ENCODE measurements at places on chromosomes 16 and 17.

DNA sequence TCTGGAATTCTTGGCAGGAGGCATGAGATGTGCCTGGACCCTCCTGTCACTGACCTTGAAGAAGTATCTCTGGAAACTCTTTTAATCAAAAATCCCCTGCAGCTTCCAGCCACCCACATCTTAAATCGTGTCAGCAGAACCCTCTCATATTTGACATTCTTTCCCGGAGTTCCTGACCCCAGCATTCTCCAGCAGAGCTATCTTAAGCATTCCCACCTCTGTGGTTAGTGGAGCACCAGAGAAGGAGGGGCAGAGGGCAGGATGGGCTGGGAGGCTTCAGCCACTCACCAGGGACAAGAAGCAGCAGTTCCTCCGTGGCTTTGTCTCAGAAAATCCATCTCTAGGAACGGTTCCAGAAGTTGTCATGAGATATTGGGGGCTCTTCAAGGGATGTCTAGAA is 149.9 kb downstream of the RGS9 start:
- DNase-seq: no peak

- DNase-seq: no peak
These were observed 52.2 kb downstream of the TUBD1 start for GRCh38 chr17:59840329-59841090.

DNA sequence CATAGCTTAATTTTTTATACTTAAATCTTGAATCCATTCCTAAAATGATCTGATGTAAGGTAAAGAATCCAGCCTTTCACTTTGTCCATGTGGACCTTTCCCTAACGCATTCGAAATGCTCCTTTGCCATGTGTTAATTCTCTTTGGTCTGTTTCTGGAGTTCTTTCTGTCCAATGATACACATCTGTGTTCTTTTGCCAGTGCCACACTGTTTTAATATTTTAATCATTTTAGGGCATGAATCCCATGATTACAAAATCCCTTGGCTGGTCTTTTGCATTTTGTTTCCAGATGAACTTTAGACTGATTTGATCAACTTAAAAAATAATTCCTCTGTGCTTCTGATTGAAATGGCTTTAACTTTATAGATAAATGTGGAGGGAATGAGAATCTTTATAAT is 74.1 kb downstream of the NTN1 start:
- DNase-seq: no peak

- no peak for DNase-seq
These were observed 30.9 kb upstream of the SUPT4H1 start for GRCh38 chr17:58382872-58383242.

DNA sequence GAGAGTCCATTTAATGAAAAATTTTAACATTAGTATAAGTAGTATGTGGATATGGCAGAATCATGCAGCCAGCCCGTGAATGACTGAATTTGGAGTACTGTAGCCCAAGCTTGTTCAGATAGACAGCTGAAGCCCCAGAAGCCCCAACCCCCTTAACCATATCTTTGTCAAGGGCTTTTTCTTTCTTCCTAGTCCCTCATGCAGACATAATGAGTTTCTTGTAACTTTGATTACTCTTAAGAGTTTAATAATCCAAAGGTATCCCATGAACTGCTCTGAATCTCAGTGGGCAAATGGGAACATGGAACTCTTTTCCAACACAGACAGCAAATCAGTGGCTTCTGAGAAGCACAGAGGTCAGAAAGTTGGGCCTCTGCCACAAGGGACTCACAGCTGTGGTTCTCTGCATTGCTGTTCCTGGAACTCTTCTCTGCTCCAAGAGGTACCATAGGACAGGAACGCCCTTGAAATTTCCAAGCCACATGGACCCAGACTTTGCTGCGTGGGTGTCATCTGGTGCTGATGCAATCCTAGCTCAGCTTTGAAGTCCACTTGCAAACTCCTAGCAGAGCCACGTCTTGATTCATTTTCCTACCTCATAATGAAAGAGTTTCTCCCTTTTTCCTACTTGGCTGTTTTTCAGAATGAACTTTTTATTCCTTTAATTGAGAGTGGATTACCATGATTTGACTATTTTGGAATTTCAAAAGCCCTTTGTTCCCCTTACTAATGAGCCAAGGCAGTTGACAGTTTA is 18.1 kb downstream of the LYRM1 start:
- DNase-seq: no peak

DNA sequence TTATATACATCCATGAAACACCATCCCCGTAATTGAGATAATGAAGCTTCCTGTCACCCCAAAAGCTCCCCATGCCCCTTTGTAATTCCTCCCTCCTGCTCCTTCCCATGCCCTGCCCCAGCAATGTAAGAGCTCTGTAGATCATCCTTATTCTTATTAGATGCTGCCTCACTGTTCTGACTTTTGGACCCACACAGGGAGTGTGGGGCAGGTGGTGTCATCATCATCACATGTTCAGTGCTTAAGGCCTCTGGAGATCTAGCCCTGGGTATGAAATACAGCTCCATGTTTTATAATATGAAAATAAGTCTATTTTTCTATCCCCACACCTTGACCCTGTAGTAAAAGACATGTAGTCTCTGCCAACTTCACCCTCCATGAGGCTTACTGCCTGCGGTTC is 1.9 kb downstream of the XAF1 start:
- no peak for DNase-seq

- no peak for DNase-seq
These were observed 892 bp downstream of the ABCC1 start for GRCh38 chr16:15950161-15950854.

DNA sequence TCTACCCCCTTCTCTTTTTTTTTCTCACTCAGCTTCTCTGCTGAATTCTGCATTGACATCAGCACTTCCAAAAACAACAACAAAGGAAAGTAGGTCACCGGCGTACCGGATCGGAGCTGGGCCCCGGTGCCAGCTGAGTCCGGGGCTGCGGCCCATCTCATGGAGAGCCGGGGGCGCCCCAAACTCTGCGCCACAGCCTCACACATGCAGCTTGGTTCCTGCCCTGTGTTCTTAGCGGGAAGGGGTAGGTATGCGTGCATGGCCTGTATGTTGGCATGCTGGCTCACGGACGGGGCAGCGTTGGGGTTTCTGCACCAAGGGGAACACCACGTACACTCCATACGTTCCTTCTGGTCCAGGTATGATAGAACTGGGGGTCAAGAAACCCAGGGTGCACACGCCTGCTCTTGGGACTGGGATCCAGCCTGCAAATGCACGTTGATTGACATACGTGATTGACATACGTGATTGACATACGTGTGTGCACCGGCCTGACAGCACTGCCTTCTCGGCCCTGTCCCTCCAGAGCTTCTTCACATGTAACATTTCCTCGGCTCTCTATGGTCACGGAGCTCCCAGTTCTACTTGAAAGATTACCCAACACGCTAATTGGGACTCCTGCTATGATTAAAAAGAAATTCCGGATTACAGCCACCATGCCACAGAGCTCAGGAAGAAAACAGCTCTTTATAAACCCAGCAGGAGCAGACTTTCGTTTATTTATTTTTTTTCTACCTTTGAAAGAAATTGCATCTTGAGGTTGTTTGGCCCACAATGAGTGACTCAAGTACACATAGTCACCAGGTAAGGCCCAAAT is 88.7 kb downstream of the RPA1 start:
- DNase-seq: no peak

DNA sequence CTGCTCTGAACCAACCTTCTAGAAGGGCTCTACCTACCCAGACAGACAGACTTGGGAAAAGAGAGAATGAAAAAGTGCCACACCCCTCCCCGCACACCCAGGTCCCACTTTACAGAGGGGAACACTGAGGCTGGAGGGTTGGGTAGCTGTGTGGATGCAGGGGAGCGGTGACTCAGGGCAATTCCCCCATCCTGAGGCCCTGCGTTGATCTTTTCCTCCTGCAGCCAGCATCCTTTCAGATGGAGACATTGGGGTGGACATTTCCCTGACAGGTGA is 10.0 kb downstream of the CETP start:
- DNase-seq: no peak

- DNase-seq: no peak
These were observed 6.0 kb upstream of the TBX21 start for GRCh38 chr17:47726796-47727703.

DNA sequence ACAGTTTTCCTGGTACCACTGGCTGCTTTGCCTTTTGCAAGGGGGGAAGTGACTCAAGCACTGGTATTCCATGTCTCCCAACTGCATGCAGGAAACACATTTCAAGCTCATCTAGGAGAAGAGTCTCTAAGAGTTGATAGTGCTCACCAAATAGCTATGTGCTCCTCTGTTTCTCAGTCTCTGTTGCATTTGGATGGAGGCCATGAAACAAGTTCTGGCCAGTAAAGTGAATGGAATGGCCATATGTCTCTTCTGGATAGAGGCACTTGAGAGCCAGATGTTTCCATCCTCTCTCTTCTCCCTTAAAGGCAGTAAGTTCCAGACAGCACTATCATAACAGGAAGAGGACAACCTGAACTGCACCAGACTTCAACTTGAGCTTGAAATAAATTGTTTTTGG is 60.6 kb downstream of the C16orf82 start:
- no peak for DNase-seq

DNA sequence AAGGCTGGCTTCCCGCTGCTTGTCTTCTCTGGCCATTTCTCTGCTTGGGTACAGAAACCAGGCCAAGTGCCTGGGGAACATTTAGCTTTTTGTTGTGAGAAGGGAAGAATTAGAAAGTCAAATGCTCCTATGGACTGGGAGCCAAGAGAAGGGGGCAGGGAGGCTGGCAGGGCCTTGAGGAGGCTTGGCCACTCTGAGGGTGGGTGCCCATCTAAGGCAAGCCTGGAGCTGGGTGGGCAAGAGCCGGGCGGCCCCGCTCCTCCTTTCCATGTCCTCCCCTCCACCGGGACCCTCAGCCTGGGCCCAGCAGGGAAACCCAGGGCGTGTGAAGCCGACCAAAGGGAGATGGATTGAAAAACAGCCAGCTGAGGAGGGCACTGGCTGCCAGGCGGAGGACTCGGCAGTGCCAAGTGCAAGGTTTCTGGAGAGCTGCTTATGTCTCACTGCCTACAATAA is 69.4 kb downstream of the NTN1 start:
- no peak for DNase-seq

DNA sequence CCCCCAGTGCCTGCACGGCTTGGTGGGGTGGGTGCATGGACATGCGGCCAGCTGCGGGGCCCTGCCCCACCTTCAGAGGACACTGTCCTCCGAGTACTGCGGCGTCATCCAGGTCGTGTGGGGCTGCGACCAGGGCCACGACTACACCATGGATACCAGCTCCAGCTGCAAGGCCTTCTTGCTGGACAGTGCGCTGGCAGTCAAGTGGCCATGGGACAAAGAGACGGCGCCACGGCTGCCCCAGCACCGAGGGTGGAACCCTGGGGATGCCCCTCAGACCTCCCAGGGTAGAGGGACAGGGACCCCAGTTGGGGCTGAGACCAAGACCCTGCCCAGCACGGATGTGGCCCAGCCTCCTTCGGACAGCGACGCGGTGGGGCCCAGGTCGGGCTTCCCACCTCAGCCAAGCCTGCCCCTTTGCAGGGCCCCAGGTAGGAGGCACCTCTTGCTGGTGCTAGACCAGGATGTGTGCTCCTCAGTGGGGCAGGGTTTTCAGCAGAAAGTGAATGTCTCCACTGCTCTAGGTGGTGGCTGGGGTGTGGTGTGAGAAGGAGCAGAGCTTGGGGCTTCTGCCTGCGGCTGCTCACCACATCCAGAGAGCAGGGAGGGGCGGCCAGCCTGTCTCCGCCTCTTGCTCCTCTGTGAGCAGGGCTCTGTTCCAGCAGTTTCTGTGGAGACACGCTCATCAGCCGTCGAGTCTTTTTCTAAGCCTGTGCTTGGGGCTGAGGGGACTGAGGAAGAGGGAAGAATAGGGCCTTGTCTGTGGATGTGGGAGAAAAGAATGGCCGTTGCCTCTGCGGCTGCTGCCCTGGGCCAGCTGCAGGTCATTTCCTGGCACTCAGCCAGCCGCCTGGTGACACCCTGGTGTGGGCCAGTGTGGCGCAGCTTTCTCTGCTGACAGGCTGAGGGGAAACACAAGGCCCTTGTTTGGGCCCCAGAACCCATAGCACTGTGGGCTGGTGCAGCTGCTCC is 2.2 kb downstream of the ZNF276 start:
- peak; percentile 83 for DNase-seq

GRCh38 chr16:25542306-25542705 is 149.5 kb upstream of the HS3ST4 start:
- DNase-seq: no peak

DNA sequence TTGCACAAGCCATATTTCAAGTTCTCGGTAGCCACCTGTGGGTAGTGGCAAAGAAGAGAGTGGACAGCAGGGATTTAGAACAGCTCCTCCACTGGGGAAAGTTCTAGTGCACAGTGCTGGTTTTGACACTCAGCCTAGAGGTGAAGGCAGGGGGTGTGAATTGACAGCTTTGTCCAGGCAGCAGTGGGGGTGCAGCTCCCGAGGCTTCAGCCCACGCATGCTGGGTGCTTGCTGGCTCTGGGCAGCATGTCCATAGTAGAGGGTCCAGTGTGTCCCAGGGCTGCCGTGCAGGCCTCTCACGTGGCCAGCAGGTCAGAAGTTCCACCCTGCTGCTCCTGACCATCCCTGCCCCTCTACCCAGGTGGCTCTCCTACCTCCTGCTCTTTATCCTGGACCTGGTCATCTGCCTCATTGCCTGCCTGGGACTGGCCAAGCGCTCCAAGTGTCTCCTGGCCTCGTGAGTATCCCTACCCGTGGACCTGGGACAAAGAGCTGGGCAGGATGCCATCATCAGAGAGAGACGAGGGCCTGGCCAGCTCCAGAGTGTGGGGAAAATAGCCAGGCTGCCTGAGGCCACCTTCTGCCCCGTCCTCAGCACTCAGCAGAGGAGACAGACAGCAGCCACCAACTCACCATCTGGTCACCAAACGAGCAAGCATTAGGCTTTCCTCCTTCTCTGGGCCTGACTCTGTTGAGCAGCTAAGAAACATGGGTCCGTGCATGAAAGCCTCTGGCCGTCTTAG is 29.8 kb downstream of the TTYH2 start:
- no peak for DNase-seq
